ENCODE measurements at places on chromosomes 16 and 17.

DNA sequence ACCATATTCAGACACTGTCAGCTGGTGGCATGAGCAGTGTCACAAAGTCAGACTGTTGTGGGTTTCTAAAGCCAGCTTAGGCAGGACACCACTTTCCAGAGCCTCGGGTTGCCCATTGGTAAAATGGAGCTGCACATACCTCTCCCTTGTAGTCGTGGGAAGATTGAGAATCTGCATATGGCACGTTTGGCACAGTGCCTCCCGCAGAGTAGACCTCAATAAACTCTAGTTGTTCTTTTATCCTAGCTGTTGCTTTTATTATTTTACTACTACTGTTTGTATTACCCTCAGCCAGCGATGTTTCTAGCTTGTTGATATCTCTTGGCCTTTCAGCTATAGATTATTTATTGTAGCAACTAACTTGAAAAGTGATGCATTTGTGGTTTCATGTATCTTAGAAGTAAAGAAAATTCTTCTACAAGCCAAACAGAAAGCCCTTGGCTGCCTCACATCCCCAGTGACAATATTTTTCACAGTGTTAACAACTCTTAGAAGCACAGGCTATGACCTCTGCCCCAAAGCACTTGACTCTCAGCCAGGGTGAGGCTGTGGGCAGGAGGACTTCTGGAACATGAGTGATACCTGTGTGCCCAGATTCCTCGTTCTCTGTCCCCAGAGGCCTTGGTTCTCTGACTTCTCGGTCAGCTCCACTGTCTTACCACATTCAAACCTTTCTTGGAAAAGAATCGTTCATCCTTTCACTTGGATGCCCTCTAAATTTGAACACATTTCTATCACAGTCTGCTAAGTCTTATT lies 351.6 kb downstream of the SNX29 start:
- no peak for DNase-seq

- DNase-seq, result no peak
Observed at GRCh38 chr17:983921-984320, 4.3 kb upstream of the NXN start.

DNA sequence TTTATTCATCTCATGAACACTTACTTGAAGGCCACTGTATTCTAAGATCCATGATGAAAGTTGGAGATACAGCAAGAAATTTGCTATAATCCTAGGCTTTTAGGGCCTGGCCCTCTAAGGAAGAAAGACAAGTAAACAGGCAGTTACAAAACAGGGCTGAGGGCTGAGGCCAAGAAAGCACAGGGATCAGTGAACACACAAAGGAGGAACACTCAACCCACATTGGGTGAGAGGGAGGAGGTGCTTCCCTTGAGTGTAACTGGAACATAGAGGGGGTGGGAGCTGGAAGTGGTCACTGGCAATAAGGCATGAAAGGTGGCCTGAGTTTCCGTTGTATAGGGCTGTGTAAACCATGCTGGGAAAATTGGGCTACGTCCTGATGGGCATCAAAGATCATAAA lies 112.2 kb downstream of the ZNF18 start:
- no peak for DNase-seq

DNA sequence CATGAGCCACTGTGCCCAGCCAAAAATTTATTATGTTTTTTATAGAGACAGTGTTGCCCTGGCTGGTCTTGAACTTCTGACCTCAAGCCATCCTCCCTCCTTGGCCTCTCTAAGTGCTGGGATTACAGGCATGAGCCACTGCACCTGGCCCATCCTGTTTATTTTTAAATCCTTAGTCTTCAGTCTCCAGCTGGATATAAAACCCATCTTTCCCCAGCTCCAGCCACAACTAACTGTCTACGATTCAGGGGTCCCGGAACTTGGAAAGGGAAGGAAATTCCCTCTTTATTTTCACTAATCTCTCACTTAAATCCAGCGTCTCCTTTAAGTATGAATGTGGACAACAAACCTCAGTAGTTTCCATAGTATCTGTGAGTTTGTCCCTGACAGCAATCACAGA lies 62.2 kb downstream of the IQCK start:
- DNase-seq, result no peak

DNA sequence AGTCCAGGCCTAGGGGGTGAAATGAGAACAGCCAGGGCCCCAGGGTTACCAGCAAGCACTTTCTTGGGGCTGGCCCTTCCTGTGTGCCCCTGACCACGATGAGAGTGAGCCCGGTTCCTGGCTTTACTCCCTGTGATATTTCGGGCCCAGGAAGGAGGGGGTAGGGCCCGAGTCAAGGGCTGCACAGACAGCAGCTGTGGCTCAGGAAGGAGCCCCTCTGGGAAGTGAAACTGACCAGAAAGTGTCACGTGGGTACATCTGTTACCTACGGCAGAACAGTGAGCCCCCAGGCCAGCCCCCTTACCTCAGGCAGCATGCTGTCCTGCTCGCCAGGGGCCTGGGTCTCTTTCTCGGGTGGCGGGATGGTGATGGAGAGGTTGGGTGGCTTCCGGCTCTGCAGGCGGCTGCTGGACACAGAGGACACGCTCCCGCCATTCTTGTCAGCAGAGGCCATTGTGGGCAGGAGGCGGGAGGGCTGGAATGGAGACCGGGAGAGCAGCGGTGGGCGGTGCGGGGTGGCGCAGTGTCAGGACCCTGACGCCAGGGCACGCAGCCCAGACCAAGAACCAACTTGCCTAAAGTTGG lies 13.8 kb downstream of the AANAT start:
- no peak for DNase-seq

- peak; percentile 78 for DNase-seq
Observed at GRCh38 chr17:15398291-15398690, 56.9 kb upstream of the TEKT3 start.

DNA sequence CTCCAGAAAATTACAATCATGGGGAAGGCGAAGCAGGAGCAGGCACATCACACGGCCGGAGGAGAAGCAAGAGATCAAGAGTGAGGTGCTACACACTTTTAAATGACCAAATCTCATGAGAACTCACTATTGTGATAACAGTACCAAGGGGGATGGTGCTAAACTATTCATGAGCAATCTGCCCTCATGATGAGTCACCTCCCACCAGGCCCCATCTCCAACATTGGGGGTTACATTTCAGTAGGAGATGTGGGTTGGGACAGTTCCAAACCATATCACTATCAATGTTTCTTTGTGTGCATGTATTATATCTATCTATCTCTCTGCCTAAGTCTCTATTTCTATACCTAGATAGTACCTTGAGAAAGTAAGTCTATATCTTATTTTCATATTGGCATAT lies 724.8 kb downstream of the CDH11 start:
- peak; percentile 42 for DNase-seq

GRCh38 chr16:58020628-58021521 lies 4.7 kb upstream of the MMP15 start:
- peak; percentile 64 for DNase-seq

DNA sequence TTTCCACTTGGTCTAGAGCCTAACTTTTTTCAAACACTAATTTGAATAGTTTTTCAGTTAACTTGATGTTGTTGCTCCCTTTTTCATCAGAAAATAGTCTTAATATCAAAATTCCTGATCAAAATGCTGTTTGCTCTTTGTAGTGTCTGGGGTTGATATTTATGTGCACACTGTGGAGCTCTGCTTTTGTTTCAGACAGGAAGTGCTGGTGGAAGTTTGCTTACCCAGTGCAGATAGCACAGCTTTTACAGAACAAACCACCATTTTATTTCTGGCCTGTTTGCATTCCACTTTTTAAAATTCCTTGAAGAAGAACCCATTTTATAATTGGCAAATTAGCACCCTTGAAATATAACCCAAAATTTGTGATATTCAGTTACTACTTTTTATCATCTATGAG lies 125.4 kb downstream of the MRTFB start:
- no peak for DNase-seq

DNA sequence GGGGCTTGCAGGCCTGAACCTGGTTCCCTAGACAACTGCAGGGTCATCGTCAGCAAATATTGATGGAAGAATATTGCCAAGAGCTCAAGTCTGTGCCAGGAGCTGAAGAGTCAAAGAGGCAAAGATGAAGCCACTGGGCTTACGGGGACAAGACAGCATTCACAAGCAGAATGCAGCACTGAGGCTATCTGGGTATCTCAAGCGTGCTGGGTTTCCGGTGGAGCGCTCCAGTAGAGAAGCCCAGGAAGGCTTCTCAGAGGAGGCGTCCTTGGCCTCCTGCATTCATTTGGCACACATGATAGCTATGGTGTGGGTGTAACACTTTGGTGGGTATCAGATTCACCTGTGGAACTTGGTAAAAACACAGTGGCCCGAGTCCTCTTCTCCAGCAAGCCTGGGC lies 2.9 kb downstream of the FADS6 start:
- no peak for DNase-seq

- peak; percentile 30 for DNase-seq
Observed at GRCh38 chr17:32927724-32928585, at the start of gene TMEM98. TSS of gene TMEM98 (plus strand) at chr17:32928153. CDS start at chr17:32931529, 3,376 bp downstream.

DNA sequence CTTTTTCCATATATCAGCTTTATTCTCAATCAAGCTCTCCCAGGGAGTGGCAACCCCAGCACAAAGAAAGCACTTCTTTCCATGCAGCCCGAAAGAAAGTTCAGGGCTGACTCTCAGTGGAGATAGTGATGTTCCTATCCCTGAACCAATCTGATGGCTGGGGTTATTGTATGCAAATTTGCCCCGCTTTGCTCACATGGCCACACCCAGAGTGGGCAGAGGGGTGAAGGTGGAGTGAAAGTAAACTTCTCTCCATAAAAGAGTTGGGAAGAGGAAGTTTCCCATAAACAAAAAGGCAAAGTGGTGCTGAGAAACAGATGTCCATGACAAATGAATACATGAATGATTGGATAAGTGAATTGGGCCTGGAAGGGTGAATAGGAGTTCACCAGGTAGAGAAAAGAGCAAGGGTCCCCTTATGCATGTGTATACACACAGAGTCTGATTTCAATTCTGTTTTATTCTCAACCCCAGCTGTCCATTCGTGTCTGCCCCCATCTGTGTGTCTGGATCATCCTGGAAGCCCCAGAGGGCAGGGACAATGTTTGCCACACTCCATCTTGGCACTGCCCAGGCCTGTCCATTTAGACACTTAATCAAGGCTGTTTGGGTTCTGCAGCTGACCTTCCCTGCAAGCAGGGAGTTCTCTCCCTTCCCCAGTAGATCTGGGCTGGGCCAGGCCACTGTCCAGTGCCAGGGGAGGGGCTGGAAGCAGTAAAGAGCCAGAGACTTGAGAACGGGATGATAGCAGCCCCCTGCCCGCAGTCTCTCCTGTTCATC lies 14.1 kb upstream of the NGFR start:
- no peak for DNase-seq

GRCh38 chr17:66684261-66684660 lies 150.7 kb upstream of the CACNG5 start:
- peak; percentile 42 for DNase-seq

DNA sequence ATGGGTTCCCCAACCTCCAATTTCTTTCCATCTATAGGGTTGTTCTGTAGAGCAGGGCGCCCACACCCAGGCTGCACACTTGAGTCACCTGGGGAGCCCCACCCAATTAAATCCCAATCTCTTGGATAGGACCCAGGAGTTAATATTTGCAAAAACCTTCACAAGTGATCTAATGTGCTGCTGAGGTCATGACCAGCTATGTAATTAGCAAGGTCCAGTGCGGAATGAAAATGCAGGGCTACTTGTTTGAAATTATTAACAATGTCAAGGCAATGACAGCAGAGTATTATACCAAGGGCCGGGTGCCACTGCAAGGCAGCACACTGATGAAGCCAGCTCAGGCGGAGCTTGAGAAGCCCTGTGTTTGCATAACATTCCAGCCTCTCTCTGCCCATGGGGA lies 302.7 kb downstream of the MAF start:
- DNase-seq, result no peak

DNA sequence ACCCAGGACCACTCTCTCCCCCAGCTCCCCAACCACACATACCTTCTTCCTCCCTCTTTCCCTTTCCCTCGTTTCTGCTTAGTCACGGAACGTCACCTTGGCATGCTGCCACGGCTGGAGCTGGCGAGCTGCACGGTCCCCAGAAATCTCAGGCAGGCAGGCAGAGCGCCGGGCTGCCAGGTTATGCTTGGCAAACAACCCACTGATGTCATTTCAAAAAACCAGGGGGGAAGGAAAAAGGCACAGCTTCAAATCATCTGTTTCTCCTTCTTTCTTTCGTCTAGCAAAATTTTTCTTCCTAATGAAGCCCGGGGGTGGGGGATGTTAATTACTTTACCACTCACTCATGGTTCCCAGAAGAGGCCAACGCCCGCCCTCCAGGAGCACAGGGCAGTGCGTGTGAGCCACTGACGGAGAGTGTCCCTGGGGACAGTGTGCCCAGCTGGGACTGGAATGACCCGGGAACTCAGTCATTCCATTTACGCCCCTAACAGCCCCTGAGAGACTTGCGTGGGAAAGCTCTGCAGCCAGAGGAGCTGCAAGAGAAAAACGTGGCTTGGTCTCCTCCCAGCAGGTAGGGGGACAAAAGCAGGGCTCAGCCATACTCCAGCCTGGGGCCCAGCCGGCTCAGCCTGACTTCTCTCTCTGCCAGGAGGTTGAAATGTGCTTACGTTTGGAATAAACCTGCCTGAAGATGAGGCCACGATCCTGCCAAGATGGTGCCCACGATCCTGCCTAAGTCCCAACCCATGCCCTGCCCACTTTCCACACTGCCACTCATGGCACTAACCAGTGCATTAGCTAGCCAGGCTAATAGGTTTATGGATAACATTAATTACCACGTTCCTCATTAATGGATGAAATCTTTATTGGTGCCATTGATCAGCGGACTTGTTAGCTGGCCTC lies 198.9 kb downstream of the ZFHX3 start:
- peak; percentile 88 for DNase-seq

GRCh38 chr16:9868606-9869149 lies 313.6 kb downstream of the GRIN2A start:
- no peak for DNase-seq

- no peak for DNase-seq
Observed at GRCh38 chr17:76445697-76446448, 7.1 kb downstream of the UBE2O start.

- peak; percentile 71 for DNase-seq
Observed at GRCh38 chr16:75116081-75116910, at the start of gene LDHD. TSS of gene LDHD (minus strand) at chr16:75116780. CDS start at chr16:75116720, 60 bp downstream.

DNA sequence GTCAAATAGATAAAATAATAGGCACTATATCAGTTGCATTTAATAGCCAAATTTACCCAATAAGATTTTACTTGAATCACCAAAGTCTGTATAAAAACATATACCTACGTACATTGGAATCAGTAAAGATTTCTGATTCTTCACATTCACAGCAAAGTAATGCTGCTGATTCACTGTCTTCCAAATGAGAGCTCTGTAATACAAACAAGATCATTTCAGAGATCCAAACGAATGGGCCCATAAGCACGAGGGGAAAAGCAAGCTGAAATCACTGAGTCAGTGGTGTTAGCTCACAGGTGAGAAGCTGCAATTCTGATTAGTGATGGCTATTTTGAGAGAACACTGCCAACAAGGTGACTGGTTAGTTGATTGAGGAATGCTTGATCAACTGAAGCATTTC lies 81.3 kb downstream of the SSH2 start:
- DNase-seq, result peak; percentile 48

DNA sequence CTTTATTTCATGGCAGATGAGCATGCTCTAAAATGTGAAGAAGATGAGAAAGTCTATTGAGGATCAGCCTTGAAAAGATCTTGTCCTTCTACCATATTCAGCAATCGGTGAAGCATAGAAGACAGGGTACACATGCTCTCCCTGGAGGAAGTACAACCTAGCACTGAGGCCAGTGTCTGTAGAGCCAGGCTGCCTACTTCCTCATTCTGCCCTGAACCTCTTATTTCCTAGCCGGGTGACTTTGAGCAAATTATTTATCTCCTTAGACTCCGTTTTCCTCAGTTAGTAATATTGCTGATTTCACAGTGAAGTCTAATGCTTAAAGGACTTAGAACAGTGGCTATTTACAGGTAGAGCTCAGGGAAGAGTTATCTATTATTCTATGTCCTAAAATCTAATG lies 58.4 kb downstream of the TMEM100 start:
- no peak for DNase-seq

All from ELR (cell line).